T-helper 1 cell (primary cell): ENCODE measurements at places on chromosomes 7 and 10.

- no peak for DNase-seq
These were observed 1.2 kb downstream of the SUV39H2 start for GRCh38 chr10:14879928-14880193.

GRCh38 chr7:39633563-39634477 is 10.4 kb downstream of the RALA start:
- DNase-seq: no peak

GRCh38 chr10:3777981-3778691 is 6.9 kb downstream of the KLF6 start:
- DNase-seq: no peak

DNA sequence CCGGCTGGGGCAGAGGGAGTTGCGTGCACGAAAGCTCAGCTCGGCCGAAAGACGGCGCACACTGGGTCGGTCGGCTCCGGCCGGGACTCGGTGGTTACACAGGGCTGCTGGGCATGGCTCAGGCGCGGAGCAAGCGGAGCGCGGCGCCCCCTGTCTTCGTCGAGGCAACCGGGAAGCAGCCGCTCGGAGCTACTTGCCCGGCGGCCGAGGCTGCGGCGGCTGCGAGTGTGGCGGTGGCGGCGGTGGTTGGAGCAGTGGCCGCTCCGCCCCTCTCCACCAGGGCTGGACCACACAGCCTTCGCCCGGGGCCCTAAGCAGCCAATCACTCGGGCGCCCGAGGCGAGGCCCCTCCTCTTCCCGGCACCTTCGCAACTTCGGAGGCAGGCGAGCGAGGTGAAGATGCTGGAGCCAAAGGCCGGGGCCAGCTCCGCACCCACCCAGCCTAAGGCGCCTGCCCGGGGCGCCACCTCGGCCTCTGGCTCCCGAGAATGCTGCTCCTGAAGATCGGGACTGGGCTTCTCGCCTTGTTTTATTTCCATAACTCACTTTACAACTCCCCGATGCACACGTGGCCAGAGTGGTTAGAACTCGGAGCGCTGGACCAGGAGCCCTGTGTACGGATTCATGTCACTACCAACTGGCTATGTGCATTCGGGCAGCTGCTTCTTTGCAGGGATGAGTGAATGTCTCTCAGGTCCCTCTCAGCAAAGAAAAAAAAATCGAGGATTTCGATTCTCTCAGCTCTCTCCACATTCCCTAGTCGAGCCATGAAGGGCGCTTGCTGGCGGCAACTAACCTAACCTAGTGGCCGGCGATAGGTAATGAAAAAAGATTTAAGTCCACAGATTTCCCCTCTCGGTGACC is at the start of gene TLL2:
Gene TLL2, minus strand, starts transcription at position 229 of the 864 bp plus-strand sequence. CDS start 241 bp downstream, outside the sequence.
- peak; percentile 28 for DNase-seq

GRCh38 chr7:80724249-80724871 is 85.9 kb downstream of the CD36 start:
- DNase-seq: no peak
